ENCODE measurements at places on chromosomes 3 and 15.
A peak's percentile ranks its signal among the peaks of the same experiment; 100 is the strongest.

DNA sequence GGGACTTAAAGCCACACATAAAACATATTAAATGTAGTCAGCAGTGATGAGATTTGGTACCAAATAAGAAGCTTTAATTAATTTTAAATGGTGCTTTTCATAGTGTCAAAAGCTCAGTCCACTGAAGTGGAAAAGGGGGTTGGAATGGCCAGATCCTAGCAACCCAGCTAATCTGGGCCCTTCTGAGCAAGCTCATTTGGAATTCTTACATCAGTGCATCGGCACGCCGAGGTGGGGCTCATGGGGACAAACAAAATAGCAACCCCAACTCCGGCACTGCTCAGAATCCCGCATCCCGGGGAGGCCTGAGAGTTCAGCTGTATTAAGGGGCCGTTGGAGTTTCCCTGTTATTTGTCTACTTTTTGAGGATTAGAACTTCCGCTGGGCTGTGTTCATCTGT, 526.4 kb downstream of the SOX2 start:
- no peak for DNase-seq

DNA sequence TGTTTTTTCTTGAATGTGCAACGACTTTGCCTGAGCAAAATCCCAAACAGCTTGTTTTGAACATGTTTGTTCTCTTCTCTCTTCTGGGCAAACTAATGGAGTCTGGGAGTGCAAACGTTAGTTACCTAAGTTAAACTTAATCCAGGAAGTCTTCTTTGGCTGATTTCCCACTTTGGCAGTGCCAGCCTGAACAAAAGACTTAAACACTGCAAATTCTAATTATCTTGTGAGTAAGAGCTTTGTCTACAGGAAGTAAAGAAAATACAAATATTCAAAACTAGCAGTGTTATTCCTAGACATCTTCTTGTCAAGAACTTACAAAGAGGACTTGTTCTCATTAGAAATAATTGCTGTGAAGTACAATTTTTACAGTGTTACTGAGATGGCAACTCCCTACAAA, 16.7 kb upstream of the DENND6A start:
- DNase-seq: peak; percentile 2

DNA sequence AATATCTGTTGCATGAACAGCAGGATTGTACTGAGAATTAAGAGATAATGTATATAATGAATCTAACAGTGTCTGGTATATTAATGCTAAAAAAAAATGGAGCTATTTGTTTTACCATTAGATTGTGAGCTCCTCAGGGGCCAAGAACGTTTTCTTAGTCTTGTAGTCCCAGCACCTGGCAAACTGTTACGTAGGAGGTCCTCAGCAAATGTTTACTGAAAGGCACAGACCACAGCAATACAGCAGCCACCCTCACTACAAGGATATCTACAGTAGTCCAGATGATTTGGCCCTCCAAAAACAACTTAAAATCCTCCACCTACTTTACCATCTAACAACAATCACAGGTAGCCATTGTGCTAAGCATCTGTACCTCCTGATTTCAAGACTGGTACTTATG, 59.7 kb downstream of the MSL2 start:
- DNase-seq: no peak

- DNase-seq: no peak
Measured at GRCh38 chr3:196115678-196116083, 33.8 kb upstream of the TFRC start.

- no peak for DNase-seq
Measured at GRCh38 chr3:36837089-36837488, 72.7 kb upstream of the DCLK3 start.

DNA sequence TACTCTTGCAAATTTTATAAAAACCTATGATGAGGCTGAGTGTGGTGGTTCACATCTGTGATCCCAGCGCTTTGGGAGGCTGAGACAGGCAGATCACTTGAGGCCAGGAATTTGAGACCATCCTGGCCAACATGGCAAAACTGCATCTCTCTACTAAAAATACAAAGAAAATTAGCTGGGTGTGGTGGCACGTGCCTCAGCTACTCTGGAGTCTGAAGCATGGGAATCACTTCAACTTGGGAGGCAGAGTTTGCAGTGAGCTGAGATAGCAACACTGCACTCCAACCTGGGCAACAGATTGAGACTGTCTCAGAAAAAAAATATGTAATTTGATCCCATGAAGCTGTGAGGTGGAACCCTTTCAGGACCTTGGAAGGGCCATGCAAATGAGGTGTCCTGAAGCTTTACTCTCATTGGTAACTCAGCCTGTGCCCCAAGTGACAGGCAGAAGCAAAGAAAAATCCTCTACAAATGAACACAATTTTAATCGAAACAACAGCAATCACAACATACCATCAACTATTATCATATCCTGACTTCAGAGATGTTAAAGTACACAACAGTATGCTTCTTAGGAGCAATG, 84.6 kb upstream of the CDV3 start:
- DNase-seq: peak; percentile 3

- DNase-seq: no peak
Measured at GRCh38 chr3:45059132-45059531, 33.0 kb downstream of the CLEC3B start.

GRCh38 chr15:33089878-33090757, 104.4 kb downstream of the FMN1 start:
- peak; percentile 1 for DNase-seq

GRCh38 chr3:24288496-24289236, 206.0 kb downstream of the THRB start:
- no peak for DNase-seq

- DNase-seq: no peak
Measured at GRCh38 chr3:89165636-89166263, 58.3 kb downstream of the EPHA3 start.

GRCh38 chr3:13352621-13353131, 67.4 kb downstream of the NUP210 start:
- DNase-seq: no peak

- no peak for DNase-seq
Measured at GRCh38 chr3:63295356-63295755, 17.2 kb downstream of the SYNPR start.

DNA sequence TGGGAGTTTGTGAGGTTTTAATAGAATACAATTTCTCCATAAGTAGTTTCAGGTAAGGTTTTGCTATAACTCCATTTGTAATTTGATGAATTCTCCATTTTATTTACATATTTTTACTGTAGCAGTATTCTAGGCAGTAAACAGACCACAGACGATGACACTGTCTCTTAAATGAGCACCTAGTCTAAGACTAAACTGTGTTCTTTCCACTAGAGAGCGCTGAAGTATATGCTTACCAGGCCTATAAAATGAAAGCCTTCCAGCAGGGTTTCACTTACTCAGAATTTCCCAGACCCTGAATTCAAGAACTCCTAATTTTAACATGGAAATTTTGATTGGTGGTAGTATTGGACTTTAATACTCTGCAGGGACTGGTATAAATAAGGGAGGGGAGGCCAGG, 41.6 kb downstream of the POLG start:
- DNase-seq: no peak

GRCh38 chr15:85354461-85354860, 25.9 kb upstream of the AKAP13 start:
- DNase-seq: peak; percentile 53

DNA sequence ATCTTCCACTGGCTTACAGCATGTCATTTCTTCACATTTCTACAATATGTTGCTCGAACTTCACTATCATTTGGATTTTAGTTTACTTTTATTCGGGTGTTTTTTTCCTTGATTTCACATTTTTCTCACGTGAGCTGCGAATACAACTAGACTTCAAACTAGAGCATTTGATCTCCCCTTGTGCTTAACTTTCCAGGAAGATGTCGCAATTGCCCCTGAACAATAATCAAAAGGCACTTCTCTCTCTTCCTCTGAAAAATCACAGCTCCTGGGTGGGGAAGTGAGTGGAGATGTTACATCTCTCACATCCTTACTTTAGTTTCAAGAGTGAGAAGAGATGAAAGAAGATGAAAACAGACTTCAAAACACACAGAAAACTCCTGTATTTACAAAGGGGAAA, 587.9 kb downstream of the TBL1XR1 start:
- no peak for DNase-seq

DNA sequence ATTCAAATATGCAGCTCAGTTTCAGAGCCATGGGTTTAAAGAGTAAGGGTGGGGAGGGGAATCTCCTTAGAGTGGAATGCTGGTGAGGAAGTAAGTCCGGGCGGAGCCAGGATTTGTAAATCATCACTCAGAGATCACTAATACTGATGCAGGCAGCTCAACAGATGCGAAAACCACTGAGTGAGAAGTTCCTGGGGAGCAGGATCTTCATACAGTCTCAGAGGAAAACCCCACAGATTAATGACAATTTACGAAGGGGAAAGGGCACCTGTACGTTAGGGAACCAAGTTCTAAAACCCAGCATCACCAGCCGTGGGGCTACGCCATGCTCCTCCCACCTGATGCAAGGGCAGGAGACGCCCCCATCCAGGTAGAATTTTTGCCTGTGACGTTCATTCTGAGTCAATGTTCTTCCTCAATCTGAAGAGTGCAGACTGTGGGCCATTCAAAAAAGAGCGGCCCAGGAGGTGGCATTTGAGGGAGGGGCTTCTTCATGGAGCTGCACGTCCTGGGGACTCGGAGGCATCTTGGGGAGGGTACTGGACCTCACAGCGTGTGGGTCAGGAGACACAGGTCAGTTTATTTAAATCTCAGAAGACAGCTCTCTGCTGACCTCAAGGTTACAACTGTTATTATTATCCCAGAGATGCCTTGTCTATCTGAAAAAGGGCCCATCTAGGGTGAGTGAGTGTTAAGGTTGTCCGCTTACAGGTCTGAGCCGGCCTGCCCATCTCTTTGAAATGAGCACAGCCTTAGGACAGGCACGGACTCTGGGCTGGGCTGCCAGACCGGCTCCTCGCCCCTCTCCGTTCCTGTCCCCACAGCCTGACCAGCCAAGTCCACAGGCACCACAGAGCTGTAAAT, 228.0 kb downstream of the XXYLT1 start:
- no peak for DNase-seq

DNA sequence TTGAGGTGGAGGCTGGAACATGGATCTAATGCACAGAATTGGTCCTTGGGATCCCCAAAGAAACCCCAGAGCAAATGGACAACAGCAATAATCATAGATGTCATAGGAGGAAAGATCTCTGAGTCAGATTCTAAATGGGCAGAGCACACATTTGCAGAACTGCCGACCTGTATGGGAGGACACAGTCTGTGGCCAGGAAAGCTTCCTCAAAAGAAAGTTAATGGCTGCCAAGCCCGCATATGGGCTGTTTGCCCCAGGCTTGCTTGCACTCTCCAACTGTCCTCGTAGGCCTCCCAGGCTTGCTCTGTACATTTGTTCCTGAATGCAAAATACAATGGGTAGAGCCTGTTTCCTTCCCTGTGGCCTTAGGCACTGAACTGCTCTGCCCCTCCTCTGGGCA, 102.0 kb upstream of the PLXNA1 start:
- DNase-seq: no peak

DNA sequence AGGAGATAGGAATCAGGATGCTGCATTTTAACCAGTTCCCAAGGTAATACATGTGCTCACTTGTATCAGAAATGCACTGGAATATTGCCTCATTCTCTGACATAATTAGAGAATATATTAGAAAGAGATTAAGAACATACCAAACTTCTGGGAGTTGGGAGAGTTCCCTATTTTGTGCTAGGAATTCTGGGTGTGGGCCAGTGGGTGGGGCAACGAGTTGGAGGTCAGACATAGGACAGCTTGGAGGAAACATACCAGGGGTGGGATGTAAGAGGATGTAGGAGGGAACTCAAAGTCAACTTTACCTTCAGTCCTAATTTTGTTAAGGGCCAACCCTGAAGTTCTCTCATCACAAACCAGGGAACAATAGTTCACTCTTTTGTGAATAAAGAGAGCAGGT, 83.6 kb downstream of the SLC7A14 start:
- no peak for DNase-seq

- DNase-seq: no peak
Measured at GRCh38 chr3:105006164-105006563, 360.5 kb upstream of the ALCAM start.

GRCh38 chr3:184884359-184885017, 72.5 kb downstream of the VPS8 start:
- DNase-seq: no peak

GRCh38 chr3:113654851-113655250, 41.6 kb downstream of the USF3 start:
- DNase-seq: no peak

- no peak for DNase-seq
Measured at GRCh38 chr15:57220205-57220604, 156.1 kb upstream of the CGNL1 start.

DNA sequence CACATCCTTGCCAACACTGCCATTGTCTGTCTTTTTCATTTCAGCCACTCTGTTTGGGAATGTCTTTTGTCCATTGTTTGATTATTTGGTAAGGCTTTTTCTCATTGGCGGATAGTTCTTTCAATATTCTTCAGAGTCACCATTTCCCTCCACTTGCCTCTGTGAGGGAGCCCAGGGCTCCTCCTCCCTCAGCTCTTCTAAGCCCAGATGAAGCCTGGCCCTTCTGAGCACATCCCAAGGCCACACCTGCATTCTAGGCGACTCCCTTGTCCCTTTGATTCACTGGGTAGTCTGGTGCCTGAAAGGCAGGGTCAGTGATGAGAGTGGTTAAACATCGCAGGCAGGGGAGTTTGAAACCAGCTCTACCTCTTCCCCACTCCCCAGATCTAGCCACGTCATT, 12.4 kb upstream of the LTF start:
- DNase-seq: no peak

- no peak for DNase-seq
Measured at GRCh38 chr3:189637750-189638149, 6.6 kb downstream of the TP63 start.

- no peak for DNase-seq
Measured at GRCh38 chr3:28077572-28077971, 163.8 kb upstream of the CMC1 start.

- DNase-seq: no peak
Measured at GRCh38 chr3:126854666-126855065, 128.2 kb upstream of the PLXNA1 start.

DNA sequence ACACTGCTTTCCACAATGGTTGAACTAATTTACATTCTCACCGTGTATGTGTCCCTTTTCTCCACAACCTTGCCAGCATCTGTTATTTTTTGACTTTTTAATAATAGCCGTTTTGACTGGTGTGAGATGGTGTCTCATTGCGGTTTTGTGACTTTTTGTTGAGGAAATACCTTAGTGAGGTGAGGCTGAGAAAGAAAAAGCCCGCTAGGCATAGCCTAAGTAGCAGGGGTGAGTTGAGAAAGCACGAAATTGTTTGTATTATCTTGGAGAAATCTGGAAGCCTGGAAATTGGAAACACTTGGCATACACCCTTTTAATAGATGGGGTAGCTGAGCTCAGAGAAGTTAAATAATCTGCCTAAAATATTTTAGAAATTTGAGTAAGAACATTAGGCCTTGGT, 61.5 kb upstream of the CFAP161 start:
- DNase-seq: no peak

GRCh38 chr3:56365905-56366640, 102.2 kb downstream of the ERC2 start:
- DNase-seq: no peak

Data from NCI-H1048 (cell line).